ENCODE measurements at places on chromosomes 3 and 15.

DNA sequence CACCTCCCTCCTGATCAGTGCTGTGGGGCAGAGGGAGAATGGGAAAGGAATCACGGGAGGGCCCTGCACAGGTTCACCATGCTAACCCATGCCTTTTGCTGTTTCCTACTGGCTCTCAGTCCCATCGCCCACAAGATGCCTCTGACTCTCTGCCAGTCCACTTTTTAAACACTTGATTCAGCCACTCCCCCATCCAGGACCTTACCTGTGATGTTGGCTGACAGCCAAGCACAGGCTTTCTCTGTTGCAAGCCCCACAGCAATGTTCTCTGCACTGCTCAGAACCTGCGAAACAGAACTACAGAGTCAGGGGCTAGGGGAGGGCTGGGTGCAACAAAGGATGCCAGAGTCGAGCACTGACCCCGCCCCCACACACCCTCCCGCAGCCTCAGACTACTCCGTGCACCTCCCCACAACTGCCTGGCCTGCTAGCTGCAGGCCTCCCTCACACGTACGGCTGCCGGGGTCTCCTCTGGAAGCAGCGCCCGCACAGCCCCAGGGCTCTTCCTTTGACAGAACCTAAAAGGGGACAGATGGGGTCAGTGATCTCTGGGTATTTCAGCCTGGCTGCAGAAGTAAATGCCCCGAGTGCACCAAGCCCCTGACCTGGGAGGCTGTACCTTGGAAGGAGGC, 9.1 kb downstream of the CDAN1 start:
- DNase-seq, result no peak

DNA sequence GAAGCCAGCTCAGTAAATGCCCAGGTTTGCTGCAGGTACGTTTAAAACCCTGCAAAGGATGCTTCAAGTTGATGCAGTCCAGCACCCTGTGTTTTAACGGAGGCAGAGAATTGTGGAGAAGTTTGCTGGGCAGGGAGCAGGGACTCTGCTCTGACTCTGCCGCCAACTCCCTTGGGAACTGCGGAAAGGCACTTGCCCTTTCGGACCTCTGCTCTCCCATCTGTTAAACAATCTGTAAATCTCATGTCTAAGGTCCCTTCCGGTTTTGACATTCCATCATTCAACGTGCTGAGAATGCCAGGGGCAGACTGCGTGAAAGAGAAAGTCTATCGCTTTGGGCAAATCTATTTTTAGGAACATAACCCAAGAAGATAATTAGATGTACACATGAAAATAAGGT, 184.5 kb downstream of the OPA1 start:
- DNase-seq, result no peak

GRCh38 chr3:126908752-126909275, 74.1 kb upstream of the PLXNA1 start:
- DNase-seq, result no peak

DNA sequence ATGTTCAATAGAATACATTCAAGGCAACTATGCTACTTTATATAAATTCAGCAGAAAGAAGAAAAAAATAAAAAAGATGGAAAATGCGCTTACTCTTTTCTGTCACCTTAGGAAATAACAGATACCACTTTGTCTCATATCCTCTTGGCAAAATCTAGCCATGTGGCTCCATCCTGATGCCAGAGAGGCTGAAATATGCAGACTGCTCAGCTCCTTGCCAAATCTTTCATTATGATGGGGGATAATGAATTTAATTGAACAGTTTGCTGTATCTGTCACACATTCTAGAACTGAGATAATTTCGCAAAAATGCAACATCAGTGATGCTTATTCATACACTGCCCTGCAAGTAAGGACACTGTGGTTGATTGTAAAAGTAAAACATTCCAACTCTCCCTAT, 1081.5 kb downstream of the PLOD2 start:
- no peak for DNase-seq

DNA sequence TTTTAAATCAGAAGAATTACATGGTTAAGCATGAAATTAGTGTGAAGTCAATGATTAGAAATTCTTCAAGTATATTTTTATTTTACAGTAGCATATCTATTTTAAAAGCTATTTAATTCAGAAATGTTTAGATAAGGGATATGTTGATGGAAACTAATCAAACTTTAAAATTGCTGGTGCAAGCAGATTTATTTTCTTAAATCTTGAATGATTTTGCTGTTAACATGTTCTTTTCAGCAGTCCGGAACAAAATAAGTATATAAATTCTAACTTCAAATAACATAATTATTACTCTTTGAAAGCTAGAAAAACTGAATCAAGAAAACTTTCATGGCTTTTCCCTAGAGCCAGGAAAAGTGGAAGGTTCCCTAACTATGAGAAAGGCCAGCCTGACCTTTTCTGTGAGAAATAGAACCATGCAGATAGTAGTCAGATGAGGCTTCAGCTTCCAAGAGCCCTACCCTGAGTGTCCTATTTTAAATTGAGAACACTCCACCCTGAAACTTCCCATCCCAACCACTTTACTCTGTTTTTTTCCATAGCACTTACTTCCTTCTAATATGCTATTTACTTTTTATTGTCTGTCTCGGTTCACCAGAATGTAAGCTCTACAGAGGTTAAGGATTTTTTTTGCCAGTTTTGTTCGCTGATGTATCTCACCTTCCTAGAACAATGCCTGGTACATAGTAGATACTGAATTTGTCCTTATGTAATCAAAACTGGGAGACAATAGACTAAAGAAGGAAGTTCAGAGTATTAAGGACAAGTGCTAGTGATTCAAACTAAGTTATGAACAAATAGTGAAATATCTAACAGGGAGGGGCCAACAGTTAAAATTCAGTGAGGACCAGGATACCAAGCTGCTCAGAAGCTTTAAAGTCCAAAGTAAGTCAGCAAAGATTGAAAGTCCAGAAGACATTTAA, 66.8 kb downstream of the CD200R1L start:
- no peak for DNase-seq

DNA sequence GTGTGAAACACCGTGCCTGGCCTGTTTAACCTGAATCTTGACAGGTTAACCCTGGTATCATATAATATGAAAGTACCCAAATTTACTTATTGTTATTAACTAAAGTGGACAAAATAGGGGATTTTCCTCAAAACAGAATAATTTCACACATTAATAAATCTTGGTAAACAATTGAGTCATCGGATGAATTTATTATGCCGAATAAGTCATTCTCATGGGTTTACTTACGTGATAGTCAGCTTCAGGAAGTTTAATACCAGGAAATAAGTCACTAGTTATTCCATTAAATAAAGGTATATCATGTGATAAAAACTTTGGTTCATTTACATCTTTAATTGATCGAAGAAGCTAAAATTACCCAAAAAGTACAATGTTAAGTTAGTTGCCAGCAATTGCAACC, 99.7 kb downstream of the DNAH12 start:
- DNase-seq, result no peak

- no peak for DNase-seq
Measured at GRCh38 chr15:71386448-71387236, 271.4 kb downstream of the THSD4 start.

DNA sequence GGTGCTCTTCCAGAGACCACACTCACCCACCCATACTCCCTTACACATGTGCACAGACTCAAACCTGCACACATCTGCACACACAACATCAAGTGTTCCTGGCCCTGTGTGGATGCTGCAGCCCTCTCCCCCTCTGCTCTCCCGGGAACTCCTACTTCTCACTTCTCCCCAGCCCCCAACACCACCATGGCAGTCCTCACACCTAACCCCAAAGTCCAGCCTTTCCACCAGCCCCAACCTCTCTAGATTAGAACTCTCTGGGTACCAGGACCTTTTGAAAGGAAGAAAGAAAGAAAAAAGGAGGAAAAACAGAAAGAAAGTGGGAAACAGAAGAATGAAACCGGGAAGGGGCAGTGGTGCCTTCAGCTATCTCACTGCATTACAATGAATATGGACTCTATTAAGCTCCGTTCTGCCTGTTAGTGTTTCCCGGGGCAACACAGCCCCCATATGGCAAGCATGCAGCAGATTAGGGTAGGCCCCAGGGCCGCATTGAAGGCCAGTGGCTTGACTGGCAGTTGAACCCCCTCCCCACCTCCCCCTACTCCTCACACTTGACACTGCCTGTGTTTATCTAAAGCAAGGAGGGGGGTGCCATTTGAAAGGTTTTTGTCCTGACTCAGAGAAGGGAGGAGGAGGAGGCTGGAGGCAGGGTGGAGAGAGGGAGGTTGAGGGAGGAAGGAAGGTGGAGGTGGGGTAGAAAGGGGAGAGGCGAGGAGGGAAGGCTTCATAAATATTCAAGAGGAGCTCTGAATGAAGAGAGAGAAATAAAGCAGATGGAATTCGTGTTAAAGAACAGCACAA, 30.1 kb downstream of the BOC start:
- peak; percentile 73 for DNase-seq

DNA sequence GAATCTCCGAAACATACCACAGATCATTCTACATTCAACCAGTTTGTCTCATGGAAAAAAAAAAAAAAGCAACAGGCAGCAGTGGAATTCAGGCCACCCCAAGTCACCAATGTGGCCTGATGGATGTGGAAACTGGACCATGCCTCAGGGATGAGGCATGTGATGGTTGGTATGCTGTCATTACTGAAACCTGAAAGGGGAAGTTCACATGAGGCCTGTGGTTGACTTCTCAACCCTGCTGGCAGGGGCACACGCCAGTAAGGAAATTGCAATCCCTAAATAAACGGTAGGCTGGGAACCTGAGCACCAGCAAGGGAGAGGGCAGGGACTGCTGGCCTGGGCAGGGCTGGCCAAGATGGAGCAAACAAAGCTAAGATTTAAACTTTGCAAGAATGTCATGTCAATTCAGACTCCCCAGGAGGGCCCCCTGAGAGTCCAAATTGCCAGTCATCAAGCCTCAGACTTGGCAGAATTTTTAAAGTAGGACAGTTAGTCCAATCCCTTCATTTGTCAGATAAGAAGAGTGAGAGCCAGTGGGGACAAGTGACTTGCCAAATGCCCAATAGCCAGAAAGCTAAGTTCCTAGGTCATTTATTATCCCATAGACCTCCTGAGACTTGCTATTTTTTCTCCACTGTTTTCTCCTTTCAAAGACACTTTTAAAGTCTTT, 310.4 kb downstream of the ERC2 start:
- DNase-seq, result no peak

DNA sequence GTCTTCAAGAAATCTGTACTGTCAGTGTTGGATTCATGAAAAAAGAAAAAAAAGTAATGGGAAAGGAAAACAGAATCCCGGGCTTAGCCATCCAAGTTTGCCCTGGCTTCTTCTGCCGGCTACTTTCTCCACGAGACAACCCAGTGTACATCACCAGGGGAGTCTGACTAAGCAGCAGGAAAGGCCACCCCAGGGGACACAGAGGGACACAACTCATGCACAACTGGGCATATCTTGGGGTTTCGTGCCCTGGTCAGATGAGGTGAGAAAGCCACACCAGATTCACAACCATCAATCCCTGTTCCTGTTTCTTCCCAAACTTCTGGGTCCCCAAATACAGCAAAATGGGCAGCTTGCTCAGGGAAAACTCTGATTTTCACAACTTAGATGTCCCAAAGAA, 33.2 kb downstream of the ADAMTS17 start:
- DNase-seq, result no peak

DNA sequence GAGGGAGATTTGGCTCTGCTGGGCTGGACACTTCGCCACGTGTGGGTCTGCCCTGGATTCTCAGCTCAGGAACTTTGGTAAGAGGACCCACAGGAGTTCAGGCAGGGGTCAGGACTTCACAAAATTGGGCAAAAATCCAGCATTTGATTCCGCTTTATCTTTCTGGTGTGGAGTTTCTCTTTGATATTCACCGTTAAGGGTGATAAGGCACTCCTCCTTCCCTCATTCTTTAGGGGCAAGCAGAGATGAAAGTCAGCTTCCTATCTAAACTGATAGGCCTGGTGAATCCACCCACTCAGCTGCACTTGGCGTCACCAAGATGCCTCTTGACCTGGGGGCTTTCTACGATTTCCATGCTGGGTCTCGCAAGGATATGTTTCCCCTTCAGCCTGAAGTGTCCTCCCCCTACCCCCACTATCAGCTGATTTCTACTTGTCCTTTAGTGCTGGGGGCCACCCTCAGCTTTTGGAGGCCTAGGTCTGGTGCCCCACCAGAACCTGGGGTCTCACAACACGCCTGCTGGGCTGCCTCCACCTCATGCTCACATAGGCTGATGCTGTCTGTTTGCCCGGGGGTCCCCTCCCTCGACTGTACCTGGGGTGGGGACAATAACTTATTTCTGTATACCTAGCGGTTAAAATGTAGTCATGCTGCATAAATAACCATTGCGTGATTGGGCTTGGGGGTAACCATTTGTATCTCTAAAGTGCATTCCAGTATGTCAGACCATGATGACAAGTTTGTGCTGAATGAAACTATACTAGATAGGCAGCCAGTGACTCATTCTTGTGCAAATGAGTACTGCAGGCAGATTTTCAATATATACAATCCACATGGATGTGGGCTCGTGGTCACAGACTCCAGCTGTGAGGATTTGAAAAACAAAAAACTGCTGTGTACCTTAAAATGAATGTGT, 248.3 kb downstream of the ADAMTS17 start:
- DNase-seq, result peak; percentile 68

DNA sequence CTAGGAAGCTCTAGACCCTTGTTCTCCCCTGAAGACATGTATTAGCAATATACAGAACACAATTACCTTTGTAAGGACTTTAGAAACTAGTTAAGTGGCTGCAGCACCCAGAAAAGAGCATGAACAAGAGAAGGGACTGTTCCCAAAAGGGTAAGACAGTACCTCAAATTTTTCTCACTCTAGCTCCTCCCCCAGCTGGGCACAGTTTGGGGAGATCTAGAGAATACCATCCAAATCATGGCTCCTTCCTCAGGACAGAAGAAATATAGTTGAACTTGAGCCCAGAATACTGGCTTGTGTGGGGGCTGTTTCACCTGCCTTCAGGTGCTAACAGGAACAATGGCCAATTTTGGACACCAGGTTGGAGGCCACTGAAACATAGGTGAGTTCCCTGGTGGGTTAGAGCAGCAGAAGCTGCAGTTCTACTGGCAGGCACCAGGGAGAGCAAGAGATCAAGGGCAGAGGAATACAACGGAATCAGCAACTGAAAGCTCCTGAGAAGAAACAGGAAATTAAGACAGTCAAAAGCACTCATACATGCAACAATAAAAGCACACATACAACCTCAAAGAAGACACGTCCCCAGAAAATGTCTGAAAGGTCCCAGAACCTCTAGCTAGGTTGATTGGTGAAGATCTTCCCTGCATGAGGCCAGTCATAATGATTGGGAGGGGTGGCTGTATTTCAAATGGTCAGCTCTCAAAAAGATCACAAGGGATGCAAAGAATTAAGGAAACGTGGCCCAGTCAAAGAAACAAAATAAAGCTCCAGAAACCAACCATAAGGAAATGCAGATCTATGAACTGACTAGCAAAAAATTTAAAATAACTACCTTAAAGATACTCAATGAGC, 104.9 kb upstream of the ASB14 start:
- DNase-seq, result no peak

Data from fibroblast of skin of left biceps (primary cell).